ENCODE measurements at places on chromosomes 4 and X.

- no peak for DNase-seq
Observed at GRCh38 chr4:117096886-117097285, 11.5 kb upstream of the TRAM1L1 start.

GRCh38 chrX:133859860-133860259 is 125.5 kb downstream of the GPC3 start:
- peak; percentile 59 for DNase-seq

DNA sequence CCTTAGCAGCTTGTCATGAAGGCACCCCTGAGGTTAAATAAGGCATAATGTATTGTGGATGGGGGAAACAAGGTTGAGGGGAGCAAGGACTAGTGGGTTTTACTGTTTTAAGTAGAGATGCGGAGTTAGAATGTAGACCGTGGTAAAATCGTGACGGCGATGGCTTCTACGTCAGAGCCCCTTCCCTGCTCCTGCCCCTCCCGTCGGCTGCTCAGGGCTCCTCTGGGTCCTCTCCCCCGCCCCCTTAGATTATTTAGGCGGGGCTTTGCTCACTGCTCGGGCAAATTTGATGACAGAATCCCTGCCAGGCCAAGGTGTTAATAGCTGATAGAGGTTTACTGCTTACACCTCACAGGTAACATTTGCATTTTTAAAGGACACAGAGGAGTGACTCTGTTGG is 2.3 kb downstream of the FRMPD3 start:
- no peak for DNase-seq

- DNase-seq, result no peak
Observed at GRCh38 chrX:6941041-6941440, 206.5 kb upstream of the STS start.

GRCh38 chr4:15648600-15648999 is 6.6 kb downstream of the FBXL5 start:
- no peak for DNase-seq

- DNase-seq, result peak; percentile 5
Observed at GRCh38 chr4:93828332-93828994, at the start of gene ATOH1. ATOH1 (plus strand) TSS chr4:93828753; CDS start chr4:93828927, 174 bp downstream.

- peak; percentile 31 for DNase-seq
Observed at GRCh38 chr4:17188547-17189400, 290.3 kb upstream of the LDB2 start.

- DNase-seq, result peak; percentile 46
Observed at GRCh38 chrX:95056901-95057300, 1382.9 kb downstream of the FAM133A start.

GRCh38 chrX:19810006-19810774 is 77.2 kb downstream of the SH3KBP1 start:
- DNase-seq, result no peak

GRCh38 chr4:48332661-48333060 is 8.7 kb upstream of the SLAIN2 start:
- DNase-seq, result no peak

GRCh38 chr4:88244056-88244455 is 40.3 kb downstream of the PPM1K start:
- DNase-seq, result no peak

DNA sequence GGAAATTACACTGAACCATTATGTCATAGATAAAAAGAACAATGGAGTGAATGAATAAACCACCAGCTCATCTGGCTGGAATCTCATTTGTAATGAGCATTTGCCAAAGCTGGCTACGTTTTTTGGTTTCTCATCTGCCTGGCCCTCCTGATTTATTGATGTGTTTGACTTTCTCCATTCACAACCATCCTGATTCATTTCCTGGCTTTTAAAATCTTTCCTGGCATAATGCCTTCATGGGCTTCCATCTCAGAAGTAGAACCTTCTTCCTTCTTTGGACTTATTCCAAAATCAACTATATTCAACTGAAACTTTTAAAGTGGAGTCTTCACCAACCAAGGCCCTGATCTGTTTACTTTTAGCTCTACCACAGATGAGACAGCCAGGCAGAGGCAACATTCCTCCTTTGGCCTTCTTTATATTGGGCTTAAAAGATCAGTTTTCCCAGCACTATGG is 36.0 kb upstream of the ARSJ start:
- DNase-seq, result peak; percentile 100

DNA sequence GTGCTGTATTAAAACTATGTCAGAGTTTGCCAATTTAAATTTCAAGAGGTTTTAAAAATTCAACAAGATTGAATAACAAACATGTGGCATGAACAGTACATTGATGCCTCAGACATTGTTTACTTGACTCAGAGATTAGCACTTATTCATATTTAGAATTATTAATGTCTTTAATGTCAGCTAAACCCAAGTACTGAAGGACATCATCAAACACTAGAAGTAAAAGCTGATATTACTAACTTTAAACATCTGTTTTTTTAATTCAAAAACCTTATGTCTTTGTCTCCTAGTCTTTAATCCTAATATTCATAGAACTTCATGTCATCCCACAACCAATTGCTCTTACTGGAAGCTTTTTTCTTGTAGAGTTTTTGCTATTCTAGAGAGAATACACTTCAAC is 406.2 kb upstream of the PCDH7 start:
- DNase-seq, result no peak

DNA sequence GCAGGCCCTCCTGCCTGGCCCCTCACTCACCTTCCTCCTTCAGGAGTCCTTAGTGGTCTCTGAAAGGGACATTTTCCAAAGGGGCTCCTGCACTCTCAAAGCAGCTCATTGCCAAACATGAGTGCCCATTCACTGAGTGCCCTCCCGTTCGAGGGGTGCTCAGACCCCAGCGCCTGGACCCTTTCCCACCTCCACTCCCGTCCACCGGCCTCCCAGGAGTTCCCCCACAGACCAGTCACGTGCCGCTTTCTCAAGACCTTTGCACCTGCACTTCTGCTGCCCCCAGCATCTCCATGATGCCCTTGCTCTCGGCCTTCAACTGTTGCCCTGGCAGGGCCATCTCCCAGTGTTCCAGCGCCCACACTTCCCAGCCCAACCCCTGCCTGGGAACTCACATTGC is 89.5 kb downstream of the ADRA2C start:
- DNase-seq, result no peak

GRCh38 chrX:20664131-20664530 is 397.4 kb upstream of the RPS6KA3 start:
- no peak for DNase-seq

- DNase-seq, result no peak
Observed at GRCh38 chrX:47179221-47179927, 14.3 kb upstream of the UBA1 start.

GRCh38 chr4:177802661-177803060 is 360.4 kb upstream of the AGA start:
- no peak for DNase-seq
